ENCODE measurements at places on chromosomes 3 and 15.

- no peak for DNase-seq
Observed at GRCh38 chr3:51983578-51984268, 388 bp downstream of the ACY1 start.

GRCh38 chr3:30180310-30181177, 425.9 kb upstream of the TGFBR2 start:
- DNase-seq: no peak

DNA sequence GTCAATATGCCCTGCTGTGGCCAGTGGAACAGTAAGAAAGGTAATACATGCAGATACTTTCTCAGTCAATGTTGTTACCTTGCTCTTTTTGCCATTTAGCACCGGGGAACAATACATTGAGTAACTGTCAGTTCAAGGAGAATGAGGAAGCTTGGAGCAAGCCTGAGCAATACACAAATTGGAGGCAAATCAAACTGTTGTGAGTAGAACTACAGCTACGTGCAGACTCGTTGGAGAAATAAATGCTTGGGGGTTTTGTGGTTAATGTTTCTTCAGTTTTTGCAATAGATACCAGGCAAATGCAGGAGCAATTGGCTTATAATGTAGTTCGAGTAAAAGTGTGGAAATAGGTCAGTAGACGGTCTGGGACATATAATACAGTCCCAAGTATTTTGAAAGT, 587.3 kb upstream of the ROBO1 start:
- DNase-seq: no peak

DNA sequence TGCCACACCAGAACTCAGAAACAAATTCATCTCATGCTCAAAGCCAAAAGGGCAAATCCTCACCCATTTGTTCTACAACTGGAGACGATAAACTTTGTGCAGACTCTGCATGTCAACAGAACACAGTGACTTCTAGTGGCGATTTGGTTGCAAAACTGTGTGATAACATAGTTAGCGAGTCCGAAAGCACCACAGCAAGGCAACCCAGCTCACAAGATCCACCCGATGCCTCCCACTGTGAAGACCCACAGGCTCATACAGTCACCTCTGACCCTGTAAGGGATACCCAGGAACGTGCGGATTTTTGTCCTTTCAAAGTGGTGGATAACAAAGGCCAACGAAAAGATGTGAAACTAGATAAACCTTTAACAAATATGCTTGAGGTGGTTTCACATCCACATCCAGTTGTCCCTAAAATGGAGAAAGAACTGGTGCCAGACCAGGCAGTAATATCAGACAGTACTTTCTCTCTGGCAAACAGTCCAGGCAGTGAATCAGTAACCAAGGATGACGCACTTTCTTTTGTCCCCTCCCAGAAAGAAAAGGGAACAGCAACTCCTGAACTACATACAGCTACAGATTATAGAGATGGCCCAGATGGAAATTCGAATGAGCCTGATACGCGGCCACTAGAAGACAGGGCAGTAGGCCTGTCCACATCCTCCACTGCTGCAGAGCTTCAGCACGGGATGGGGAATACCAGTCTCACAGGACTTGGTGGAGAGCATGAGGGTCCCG, 199.7 kb downstream of the AKAP13 start:
- no peak for DNase-seq

DNA sequence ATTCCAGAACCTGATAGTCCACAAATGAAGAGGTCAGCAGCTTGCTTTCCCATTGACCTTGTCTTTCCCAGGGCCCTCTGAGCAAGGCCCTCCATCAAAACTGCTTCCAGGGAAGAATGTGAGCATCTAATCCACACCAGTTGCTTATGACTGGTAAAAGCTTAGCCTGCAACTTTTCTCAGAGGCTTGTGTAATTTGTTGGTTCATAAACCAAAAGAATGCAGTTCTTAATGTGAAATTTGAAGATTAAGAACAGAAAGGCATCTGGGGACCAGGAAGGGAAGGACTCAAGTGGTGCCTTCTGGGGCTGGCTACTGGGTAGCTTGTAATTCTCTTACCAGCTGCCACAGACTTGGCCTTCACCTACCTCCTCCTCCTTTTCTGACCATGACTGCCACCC, 60.9 kb upstream of the EIF1B start:
- DNase-seq: no peak

- DNase-seq: no peak
Observed at GRCh38 chr3:123281929-123282328, 80.2 kb downstream of the SEC22A start.

- DNase-seq: no peak
Observed at GRCh38 chr3:150494411-150494977, 51.8 kb downstream of the SERP1 start.

GRCh38 chr3:58536501-58537411, at the start of gene ACOX2:
Gene ACOX2 (minus strand): TSS chr3:58537190. CDS start chr3:58535106, 2,084 bp downstream.
- DNase-seq: no peak

GRCh38 chr3:181698263-181698954, 13.3 kb upstream of the SOX2 start:
- DNase-seq: no peak

- DNase-seq: peak; percentile 26
Observed at GRCh38 chr15:65177901-65178300, 7.2 kb downstream of the CLPX start.

DNA sequence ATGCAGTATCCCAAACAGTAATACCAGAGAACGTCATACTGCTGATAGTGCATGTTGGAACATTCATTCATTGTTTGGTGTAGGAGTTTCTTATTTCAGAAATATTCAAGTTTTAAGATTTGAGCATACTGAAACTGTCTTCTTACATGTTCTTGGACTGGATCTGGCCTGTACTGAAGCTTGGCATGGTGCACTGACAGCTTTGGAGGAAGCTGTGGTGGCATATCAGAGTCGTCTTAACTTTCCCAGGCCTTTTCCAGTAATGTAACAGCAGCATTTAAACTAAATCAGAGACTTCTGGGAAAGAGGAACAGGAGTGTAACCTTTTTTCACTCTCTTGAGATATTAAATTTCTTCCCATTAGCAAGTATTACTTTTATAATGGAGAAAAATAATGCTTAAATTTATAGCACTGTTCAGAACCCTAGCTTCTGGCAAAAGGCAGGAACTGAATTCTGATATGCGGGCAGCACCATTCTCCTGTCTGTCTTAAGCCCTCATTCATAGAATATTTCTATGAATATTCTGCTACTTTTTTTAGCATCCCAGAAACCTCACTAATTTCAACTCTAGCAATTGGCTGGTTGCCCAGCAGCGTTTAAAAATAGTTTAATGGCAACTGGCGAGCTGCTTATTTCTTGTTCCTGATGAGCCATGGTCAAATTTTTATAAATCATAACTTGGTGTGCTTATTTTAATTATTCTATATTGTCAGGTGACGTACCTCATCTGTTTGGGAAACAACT, 31.1 kb downstream of the DNAJC13 start:
- no peak for DNase-seq

DNA sequence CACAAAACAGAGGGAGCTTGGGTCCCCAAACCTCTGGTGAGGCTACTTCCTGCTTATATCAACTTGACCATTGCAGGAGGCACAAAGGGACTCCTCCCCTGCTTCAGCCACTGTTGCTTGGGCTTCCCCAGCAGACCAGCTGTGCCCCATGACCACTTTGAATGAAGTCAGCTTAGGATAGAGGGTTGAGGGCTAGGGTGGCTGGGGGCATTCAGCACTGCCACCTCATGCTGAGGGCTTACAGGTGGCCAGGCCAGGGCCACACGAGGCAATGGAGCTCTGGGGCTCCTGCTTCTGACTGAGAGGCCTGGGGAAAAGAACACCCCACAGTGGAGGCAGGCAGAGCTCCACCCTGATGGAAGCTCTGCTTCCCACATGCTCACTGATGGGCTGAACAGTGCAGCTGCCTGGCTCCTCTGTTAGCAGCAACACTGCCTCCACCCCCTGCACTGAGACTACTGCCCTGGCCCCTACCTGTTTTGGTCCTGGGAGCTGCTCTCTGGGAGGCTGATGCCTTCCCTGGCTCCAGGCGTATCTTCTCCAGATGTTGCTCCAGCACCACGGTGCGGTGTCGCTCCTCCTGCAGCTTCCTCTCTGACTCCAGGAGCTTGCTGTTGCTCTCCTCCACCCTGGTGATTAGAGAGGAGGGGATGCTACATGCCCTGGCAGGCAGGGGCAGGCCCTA, 10.2 kb upstream of the HHATL start:
- no peak for DNase-seq

- no peak for DNase-seq
Observed at GRCh38 chr3:69197922-69198530, 75.6 kb upstream of the LMOD3 start.

DNA sequence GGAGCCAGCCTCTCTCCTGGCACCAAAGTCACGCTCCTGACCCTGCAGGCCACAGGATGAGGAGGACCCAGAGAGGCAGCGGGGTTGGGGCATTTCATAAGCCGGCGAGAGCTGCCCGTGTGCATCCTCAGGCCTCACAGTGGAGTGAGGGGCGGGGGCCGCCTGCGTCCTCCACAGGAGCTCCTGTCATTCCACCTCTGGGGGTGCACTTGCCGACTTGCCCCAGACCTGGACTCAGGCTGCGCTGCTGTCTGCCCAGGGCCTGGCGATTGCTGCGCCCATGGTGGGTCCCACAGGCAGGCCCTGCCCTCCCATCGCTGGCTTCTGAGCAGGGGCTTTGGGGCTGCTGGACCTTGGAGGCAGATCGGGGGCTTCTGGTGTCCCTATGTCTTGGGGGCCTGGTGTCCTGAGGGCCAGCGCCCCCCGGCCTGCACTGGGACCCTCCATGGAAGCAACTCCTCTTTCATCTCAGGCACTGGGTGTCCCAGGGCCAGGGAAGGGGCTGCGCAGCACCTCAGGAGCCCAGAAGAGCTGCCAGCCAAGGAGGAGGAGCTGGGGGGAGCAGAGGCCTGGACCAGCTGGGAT, 184.0 kb downstream of the GOLGA6L6 start:
- DNase-seq: no peak

DNA sequence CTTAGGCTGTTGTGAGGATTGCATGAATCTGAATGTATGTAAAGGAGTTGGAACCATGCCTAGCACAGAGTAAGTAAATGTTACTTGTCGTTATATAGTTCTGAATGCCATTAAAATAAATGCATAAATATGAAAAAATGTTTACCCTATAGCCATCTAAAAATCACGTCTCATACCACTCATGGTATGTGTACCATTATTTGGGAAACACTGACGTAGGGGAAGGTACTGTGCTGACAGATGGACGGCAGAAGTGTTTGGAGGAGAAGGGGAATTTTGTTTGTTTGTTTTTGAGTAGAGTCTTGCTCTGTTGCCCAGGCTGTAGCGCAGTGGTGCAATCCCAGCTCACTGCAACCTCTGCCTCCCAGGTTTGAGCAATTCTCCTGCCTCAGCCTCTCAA, 30.5 kb upstream of the PDZRN3 start:
- no peak for DNase-seq

GRCh38 chr15:64854526-64854925, 12.8 kb downstream of the PLEKHO2 start:
- DNase-seq: no peak

All from RWPE1 (cell line).